ENCODE measurements at places on chromosomes 2 and 18.

- DNase-seq: no peak
Measured at GRCh38 chr2:27495840-27496356, 741 bp upstream of the GCKR start.

GRCh38 chr2:197306696-197307040 lies 3.9 kb downstream of the ANKRD44 start:
- DNase-seq: no peak

DNA sequence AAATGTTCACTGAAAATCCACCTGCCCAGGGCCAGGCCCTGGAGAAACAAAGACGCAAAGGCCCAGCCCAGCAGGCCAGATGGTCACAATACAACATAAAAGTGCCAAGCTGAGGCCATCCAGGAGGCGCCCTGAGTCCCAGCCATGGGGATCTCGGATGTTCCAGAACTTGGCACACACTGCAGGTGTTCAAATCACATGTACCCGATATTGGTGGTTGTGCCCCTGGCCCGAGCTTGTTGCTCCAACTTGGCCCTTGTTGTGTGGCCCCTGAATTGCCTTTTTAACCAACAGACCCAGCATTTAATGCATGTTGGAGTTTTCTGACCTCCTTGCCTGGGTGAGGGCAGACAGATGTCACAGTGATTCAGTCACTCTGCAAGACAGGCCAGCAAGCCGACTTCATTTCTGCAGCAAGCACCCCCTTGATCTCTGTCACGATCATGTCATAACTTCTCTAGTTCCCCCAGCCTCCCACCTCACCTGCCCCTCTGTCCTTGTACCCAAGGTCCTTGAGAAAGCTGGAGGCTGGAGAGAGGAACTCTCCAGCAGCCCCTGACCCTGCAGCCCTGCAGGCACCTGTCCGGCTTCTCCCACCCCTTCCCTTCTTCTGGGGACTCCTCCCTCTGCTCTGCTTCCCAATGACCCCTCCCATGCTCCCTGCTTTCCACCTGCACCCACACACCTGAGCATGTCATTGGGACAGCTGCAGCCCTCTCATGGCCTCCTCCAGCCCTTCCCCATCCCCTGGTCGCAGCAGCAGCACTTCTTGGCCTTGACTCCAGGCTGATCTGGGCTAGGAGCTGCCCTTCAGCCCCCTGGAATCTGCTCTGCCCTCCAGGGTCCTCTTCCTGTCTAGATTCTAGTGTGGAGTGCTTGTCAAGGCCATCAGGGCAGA lies 9.1 kb downstream of the NGEF start:
- no peak for DNase-seq

- peak; percentile 44 for DNase-seq
Measured at GRCh38 chr2:86249579-86250391, 50.5 kb downstream of the MRPL35 start.

GRCh38 chr2:3377279-3377611 lies 373 bp downstream of the EIPR1 start:
- DNase-seq: peak; percentile 66

GRCh38 chr2:148638543-148638942 lies 6.0 kb upstream of the EPC2 start:
- DNase-seq: no peak

DNA sequence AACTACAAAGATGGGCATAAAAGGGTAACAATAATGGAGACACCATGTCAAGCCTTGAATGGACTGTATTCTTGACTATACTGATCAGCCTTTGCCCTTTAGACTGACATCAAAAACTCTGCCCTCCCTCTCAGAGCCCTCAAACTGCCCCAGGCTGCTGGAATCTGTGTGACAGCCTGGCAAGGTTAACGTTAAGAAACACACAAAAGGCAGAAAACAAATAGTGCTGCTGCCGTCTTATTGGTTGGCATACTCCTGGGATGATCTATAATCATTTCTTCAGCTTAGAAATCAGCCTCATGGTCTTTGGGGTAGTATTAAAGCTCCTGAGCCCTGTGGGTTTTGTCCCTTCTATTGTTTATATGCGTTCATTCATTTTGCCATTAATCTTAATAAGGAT lies 338.0 kb downstream of the DCC start:
- no peak for DNase-seq

GRCh38 chr2:225177098-225177497 lies 134.8 kb upstream of the DOCK10 start:
- DNase-seq: peak; percentile 13

GRCh38 chr2:12721566-12722446 lies 5.1 kb downstream of the TRIB2 start:
- no peak for DNase-seq

DNA sequence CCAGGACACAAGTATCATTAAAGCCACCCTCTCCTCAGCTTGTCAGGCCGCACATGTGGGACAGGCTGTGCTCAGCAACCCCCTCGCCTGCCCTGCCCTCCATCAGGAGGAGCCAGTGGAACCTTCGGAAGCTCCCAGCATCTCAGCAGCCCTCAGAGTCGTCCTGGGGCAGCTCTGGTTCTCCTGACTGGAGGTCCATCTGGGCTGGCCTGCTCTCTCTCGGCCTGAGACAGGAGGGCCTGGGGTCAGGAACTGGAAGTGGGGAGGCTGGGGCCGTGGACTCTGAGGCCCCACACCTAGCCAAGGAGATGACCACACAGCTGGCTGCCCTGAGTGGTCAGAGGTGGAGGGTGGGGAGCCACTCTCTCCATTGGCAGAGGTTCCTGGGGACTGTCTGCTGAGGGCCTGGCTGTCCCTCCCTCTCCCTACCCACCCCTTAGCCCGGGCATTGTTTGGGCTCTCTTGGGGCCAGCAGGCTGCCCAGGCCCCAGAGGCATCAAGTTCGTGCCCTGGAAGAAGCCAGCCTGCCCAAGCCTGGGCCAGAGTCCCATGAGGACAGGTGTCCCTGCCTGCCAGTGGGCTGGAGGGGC lies 23.1 kb downstream of the ODC1 start:
- DNase-seq: no peak

DNA sequence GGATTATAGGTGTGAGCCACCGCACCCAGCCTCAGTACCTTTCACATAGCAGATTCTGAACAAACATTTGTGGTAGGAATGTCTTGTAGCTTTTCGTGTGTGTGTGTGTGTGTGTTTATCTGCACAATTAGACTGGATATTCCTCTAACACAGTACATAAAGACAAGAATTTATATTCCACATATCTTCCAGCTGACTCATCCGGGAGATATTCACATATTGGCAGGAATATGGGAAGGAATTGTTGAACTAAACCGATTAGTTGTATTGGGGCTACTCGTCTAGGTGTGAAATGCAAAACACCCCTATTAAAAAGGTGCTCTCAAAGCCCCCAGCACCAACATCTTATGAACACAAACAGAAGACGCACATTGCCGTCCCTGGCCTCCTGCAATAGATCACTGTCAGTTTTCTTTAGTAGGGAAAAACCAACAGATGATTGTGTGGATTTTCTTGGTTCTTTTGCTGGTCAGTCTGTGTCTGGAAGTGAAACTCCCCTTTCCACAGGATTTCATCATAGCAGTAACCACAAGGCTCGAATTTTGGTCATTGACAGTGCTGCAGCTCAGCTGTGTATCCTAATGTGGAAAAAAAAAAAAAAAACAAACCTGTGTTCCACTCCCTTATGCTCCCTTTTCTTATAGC lies 208.5 kb upstream of the ACVR2A start:
- DNase-seq: peak; percentile 43

- DNase-seq: peak; percentile 63
Measured at GRCh38 chr2:201235860-201236811, 24.2 kb upstream of the CASP8 start.

DNA sequence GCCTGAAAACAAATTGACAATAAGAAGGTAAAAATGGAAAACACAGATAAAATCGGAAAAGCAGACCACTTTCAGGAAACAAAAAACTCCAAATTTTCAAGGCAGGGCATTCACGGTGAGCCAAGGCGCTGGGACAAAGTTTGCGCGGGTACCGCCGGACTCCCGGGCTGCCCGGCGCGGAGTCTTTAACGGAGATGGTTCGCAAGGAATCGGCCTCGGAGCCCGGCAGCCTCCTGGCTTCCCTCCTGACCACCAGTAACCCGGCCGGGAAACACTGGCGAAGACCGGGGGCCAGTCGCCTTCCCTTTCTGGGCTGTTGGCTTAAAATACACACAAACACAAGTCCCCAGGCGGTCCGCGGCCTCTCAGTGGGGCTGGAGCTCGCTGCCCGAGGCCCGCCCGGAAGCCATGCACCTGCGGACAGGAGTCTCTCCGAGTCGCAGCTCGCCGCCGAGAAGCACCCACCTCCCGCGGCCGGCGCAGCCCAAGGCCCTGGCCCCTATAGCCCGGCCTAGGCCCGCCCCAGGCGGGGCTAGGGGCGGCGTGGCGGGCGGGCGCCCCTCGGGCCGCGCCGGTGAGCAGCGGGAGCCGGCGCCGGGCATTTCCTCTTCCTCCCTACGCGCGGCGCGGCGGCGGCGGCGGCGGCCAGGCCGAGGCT lies 622 bp upstream of the KCMF1 start:
- no peak for DNase-seq

DNA sequence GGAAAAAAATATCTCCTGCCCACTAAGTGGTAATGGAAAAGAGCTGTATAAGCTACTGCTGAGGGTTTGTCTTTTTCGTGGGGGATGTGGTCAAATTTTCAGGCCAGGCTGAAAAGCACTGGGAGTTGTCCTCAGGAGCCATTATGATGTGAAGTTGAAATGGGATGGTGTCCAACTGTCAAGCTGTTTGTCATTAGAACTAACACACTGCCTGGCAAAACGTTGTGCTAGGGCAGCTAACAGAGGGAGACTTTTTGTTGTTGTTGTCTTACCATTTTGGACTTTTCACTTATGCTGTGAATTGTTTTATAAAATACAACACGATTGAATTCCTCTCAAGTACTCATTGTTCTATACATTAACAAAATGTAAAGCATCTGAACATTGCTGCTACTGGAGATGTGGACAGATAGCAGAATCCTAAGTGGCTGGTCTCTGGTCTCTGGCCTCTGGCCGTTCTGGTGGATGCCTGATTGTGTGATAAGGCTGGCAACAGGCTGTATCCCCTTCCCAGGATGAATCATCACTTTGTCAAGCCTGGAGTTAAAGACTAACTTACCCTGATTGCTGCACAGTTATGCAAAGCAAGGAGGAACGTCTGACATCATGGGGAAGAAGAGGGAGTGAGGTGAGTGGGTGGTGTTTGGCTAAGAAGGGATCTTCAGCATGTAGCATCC lies 2.3 kb downstream of the MYO1B start:
- DNase-seq: peak; percentile 81

DNA sequence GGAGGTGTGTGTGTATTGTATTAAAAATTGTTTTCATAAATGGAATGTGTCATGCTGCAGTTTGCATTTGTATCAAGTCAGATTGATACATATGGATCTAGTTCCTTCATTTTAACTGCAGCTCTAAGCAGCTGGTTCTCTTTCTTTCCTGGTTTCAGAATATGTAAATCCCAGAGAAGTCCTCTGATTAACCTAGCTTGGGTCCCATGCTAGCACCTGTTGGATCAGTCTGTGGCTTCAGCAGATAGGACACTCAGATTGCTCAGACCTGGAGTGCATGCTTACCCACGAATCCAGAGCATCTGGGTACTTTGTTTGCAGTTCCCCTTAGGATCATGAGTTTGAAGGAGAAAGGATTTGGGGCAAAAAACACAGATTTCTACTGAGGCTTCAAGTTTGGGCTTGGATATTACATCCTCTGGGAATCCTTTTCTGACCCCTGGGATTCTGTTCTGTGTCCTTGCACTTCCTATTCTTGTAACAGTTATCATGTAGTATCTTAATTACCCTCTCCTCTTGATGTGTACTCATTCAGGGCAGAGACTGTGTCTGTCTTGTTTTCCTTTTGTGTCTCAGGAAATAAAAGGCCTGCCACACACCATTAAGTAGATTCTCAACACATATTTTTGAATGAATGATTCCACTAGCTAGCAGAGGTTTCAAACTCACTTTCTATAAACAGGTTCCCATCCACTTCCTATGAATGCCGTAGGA lies 142.1 kb downstream of the PHLPP1 start:
- no peak for DNase-seq

GRCh38 chr2:69565431-69565839 lies 78.1 kb downstream of the AAK1 start:
- DNase-seq: peak; percentile 50

GRCh38 chr2:240926516-240927389 lies 20.6 kb downstream of the CROCC2 start:
- no peak for DNase-seq

- no peak for DNase-seq
Measured at GRCh38 chr2:30074023-30074422, 72.8 kb upstream of the YPEL5 start.

DNA sequence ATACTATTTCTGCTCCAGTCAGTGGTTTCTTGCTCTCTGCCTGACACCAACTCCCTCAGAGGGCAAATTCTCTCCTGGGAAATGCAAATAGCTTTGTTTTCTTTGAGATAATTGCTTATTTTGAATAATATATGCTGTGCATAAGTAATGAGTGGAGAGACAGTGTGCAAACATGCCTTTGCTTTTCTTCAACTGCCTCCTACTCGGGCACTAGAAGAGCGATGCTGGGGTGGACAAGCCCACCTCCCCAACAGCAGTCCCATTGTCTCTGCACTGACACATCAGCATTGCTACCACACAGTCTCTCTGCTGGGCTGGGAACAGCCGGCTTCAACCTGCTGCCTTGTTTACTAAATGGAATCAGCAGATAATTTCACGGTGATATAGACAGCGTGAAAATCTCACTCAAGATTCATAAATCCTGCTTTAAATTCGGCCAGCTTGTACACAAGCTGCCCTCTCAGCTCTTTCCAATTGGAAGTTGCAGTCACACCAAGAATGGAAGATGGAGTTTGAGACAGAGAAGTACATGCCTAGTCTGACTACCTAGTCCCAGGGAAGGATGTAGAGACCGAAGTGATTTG lies 694.5 kb downstream of the TDRD15 start:
- DNase-seq: no peak

- no peak for DNase-seq
Measured at GRCh38 chr2:223467196-223467595, 135.0 kb downstream of the SCG2 start.

DNA sequence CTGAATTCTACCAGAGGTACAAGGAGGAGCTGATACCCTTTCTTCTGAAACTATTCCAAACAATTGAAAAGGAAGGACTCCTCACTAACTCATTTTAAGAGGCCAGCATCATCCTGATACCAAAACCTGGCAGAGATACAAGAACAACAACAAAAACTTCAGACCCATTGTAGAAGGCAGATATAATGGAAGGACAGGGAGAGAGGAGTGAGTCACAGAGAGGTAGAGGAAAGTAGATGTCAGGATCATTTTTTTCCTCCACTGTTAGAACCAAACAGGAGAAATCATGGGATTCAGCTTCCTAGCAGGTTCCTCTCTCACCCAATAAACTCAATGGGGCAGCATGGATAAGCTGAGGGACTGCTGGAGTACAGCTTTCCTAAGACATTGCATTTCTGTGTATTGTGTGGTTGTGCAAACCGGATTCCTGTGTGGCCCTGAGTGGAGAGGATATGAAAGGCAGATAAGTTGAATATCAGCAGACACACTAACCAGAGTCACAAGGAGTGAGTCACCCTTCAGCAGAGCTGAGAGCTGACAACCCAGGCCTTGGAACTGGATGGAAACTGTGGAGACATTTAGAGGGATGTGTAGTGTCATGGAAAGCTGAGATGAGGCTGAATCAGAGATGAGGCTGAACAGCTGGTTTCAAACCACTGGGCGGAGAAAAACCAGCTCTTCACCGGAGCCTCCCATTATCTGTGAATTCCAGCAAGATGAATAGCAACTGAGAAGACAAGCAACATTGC lies 60.9 kb upstream of the MMADHC start:
- DNase-seq: peak; percentile 65
